ENCODE measurements at places on chromosomes 12 and 14.

- DNase-seq = no peak
These were observed 455.3 kb downstream of the MDGA2 start for GRCh38 chr14:47220096-47220495.

GRCh38 chr14:51534610-51535011, 117.1 kb upstream of the FRMD6 start:
- DNase-seq = no peak

DNA sequence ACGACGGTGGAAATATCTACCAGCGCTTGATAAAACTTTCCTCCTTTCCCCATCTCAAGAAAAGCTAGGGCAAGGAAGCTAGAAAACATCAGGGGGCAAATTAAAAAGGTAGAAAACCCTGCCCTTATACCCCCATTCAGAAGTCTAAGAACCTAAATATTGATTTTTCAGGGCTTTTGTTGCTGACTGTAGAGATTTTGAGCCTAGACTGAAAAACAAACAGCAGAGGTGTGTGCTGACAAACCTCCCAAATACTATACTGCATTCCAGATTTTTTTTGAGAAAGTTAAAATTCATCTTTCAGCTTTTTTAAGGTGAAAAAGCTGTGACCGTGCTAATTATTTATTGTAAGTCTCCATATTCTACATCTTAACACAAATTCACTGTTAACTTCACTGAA, 478.3 kb upstream of the SOX5 start:
- DNase-seq = no peak

DNA sequence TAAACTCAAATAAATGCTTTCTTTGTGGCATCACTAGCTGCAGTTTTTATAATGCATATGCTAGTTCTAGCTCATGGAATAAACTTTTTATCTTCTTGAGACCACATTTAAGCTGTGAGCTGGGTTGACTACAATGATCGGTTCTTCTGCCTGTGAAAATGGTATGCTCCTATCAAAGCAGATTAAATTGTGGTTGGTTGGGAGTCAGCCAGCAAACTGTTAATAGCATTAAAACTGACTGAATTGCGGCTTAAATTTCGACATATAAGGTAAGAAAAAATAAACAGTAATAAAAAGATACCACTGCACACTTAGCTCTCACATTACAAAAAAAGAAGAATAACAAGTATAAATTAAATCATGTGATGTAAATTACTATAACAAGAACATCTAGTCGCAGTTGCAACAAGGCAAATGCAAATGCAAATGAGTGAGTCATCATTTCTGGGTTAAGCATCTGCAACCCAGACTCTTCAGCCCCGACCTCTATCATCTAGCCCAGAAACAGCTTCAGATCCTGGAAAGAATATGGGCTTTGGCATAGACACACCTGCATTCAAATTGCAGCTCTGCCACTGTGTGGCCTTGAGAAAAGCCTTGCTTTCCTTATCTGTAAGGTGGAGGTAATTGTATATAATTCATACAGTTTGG, 19.8 kb upstream of the DHRS7 start:
- DNase-seq = no peak

- DNase-seq = no peak
These were observed 1.3 kb downstream of the TRHDE start for GRCh38 chr12:72273499-72273837.

Data from stimulated activated CD4-positive, alpha-beta T cell treated with anti-CD3 and anti-CD28 coated beads, Interleukin-2, amount 100 ng/mL, for 24 hours (primary cell).